COR-L47 (cell line): ENCODE measurements at places on chromosomes 16 and 17.
A peak's percentile ranks its signal among the peaks of the same experiment; 100 is the strongest.

DNA sequence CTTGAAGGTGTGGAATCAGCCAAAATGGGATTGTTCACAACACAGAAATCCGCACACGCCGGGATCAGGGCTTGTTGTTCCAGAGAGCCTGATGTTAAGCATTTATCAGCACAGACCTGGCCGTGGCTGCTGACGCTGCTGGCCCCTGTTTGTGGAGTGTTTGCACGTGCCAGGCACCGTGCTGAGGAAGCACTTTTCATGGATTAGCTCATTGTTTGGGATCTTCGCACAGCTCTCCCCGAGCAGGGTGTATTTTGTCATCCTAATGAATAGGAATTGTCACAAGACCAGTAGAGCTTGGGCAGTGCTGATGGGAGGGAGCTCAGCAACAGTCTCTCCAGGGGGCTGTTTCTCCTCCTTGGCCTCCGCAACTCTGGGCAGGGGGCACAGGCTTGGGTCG lies 160.4 kb upstream of the PLCG2 start:
- DNase-seq = peak; percentile 80

DNA sequence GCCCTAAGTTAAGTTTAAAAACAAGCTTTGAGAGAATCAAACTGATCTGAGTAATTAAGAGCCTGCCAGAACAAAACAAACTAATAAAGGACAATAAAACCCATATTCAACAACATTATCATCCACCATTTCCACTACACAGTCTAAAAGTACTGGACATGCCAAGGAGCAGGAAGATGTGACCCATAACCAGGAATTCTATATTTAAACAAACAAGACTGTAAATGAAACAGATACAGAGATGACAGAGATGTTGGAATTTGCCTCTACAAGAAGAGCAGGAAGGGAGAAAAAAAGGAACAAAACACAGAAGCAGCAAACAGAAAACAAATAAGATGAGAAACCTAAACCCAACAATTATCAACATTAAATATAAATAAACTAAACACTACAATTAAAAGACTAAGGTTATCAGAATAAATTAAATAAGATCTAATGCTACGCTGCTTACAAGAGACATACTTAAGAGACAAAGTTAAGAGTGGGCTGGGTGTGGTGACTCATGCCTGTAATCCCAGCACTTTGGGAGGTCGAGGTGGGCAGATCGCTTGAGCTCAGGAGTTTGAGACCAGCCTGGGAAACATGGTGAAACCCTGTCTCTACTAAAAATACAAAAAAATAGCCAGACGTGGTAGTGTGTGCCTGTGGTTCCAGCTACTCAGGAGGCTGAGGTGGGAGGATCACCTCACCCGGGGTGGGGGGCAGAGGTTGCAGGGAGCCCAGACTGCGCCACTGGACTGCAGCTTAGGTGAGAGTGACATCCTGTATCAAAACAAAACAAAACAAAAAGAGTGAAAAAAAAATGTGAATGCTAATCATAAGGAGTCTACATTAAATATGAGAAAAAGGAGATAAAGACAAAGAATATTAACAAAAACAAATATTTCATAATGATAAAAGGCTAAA lies 50.6 kb downstream of the CREBBP start:
- DNase-seq = no peak

DNA sequence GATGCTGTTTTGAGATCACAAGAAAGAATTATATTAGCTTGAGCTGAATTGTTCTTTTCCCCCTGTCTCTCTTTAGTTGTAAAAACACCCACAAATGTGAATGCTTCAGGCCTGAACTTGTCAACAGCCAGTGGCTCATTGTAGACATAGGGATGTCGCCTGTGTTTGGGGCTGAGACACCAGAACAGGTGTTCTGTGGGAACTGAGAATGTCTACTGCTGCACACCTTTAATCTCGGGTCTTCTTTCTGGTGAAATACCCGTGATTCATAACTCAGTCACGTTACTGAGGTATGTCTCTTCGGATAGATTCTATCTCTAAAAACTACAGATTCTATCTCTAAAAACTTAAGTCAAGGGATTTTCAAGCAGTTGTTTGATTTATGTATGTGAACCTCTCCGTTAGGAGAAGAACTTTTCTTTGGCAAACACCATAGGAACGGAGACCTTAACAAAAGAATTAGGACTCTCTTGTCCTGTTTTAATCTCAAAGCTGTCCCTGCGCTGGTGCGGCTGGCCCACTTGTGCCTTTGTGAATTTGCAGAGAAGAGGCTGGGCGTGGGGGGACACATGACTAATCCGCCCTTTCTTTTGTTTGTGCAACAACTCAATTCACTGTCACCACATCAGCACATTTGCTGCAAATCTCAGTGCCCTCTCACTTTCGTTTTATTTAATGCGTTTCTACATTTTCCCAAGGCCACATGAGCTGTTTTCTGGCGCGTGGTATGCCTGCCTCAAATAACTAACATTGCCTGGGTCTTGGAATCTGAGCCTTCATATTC lies 643.0 kb downstream of the MAF start:
- no peak for DNase-seq

GRCh38 chr16:75218256-75219076 lies at the start of gene CTRB1:
TSS of gene CTRB1 (plus strand) at chr16:75218988. CDS start at chr16:75219008, 20 bp downstream.
- no peak for DNase-seq

GRCh38 chr16:19281246-19281645 lies 4.3 kb upstream of the CLEC19A start:
- DNase-seq = no peak

DNA sequence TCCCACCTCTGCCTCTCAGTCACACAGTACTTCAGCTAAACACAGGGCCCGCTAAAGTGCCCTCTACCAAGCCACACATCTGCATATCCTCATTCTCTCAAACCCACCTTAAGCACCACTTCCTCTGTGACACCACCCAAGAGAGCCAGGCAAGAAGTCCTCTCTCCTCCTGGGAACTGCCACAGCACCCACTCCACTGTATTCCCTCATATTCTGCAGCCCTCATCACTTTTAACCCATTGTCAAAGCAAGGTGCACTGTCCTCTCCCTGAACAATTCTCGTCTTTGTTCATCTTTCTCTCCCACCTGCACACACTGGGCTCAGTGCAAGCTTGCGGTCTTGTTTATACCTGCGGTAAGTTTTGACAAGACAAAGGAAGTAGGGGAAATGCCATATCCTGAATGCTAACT lies 13.6 kb downstream of the CHD9 start:
- no peak for DNase-seq
